Nephron progenitor cell (in vitro differentiated cells): ENCODE measurements at places on chromosomes 1 and 21.
A peak's percentile ranks its signal among the peaks of the same experiment; 100 is the strongest.

- no peak for DNase-seq
Observed at GRCh38 chr1:88608139-88608943, 75.7 kb upstream of the PKN2 start.

- DNase-seq = peak; percentile 28
Observed at GRCh38 chr1:160354388-160354985, 11.3 kb downstream of the NCSTN start.

GRCh38 chr1:46582972-46583371, 21.1 kb downstream of the MKNK1 start:
- DNase-seq = no peak

DNA sequence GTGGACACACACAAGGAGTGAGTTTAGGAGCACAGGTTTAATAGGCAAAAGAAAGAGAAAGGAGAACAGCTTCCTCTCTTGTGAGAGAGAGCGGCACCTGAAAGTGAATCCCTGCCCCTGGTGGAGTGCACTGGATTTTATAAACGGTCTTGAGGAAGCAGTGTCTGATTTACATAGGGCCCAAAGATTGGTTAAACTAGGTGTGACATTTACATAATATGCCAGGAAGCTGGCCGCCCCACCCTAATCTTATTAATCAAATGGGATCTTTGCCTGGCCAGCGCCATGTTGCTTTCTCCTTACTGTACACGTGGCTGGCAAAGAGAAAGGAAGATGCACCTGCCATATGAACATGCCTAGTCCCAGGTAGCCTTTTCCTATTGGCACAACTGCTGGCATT, 38.7 kb downstream of the CFH start:
- DNase-seq = no peak

- DNase-seq = no peak
Observed at GRCh38 chr1:32116531-32116930, 8.7 kb downstream of the KPNA6 start.

GRCh38 chr1:228510803-228511413, 23.7 kb downstream of the RNF187 start:
- DNase-seq = no peak

- DNase-seq = peak; percentile 62
Observed at GRCh38 chr21:17513214-17514123, 626 bp downstream of the CXADR start.

- no peak for DNase-seq
Observed at GRCh38 chr1:38613996-38614395, 245.6 kb downstream of the RRAGC start.

GRCh38 chr1:219405531-219406331, 207.2 kb downstream of the ZC3H11B start:
- no peak for DNase-seq

DNA sequence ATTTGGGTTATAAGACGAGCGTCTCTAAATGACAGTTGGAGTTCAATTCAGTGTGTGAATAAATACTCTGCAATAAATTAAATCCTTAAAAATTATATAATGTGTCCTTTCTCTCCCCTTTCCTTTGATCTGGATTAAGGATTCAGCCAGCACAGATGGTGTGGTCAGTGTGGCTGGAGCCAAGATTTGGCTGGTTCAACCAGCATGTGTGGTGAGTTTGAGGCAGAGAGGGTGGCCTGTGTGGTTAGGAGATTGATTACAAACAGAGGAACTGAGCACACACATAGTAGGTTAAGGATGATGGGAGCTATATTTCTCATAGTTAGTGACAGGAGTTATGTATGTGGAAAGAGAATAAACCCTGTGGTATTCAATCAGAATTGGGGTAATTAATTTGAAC, 14.2 kb upstream of the AMIGO1 start:
- no peak for DNase-seq

- no peak for DNase-seq
Observed at GRCh38 chr21:28069450-28069923, 923.2 kb downstream of the LTN1 start.

DNA sequence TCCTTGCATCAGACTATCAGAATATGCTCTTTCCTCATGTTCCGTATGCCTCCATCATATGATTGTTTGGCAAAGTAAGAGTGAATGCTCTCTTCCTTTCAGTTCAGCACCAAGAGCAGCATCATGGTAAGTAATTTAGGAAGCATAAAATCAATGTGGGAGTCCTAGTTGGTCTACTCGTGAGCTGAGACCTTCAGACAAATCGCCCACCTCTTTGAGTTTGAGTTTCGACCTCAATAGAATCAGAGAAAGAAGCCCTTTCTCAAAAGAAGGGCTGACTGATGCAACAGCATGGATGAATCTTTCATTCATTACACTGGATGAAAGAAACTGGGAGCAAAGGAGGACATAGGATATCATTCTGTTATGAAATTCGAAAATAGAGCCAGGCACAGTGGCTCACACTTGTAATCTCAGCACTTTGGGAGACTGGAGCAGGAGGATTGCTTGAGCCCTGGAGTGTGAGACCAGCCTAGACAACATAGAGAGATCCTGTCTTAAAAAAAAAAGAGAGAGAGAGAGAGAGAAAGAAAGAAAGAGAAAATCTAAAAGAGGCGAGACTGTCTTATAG, 112.5 kb downstream of the ZC3H11B start:
- DNase-seq = no peak

GRCh38 chr1:119689511-119689910, 22.2 kb upstream of the PHGDH start:
- DNase-seq = no peak

- peak; percentile 13 for DNase-seq
Observed at GRCh38 chr1:161131523-161132409, 701 bp downstream of the DEDD start.

GRCh38 chr1:17880449-17880848, 125.3 kb downstream of the ACTL8 start:
- DNase-seq = no peak

- no peak for DNase-seq
Observed at GRCh38 chr1:54018635-54019034, 649 bp upstream of the LDLRAD1 start.

DNA sequence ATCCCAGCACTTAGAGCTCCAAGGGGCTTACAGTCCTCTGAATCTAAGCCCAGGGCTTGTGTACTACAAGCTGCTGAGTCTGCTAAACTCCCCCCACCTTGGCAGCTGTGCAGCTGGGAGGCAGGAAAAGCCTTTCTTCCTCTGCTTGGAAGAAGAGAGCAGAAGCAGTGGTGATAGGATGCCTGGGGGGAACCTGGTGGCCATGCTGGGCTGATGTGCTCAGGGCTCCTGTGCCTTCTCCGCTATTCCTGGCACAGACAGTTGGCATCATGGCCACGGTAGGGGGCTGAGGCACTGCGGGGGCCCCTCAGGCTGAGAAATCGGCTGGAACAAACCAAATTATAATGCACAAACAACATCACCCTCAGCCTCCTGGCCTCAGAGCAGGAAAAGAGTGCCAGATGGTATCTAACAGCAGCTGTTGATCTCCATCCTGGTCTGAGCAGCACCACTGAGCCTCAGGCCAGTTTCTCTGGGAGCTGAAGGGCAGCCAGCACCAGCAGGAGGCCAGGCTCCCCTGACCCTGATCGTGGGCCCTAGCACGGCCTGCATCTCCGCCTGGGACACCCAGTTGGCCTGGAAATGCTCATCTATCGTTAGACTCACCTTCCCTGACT, 35.8 kb downstream of the ECE1 start:
- DNase-seq = no peak

DNA sequence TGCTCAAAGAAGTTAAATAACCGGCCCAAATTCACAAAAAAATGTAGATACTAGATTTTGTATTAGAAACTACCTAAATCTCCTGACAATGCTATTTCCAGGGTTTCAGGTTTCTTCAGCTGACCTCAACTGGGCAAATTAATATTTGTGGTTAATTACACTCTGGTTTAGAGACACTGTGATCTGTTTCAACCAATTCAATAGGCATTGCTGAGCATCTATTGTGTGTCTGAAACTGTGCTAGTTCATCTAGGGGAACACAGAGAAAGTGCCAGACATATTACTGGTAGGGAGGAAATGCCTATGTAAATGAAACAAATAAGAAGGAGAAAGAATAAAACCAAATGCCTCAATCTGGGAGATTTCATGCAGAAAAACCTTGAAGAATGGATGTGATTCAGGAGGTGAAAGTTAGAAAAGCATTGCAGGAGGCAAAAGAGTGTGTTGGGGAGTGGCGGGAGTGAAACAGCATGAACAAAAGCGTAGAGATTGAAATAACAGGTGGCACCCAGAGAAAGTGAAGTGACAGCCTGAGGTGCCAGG, 51.3 kb upstream of the IVNS1ABP start:
- no peak for DNase-seq

- no peak for DNase-seq
Observed at GRCh38 chr1:17933971-17934370, 173.6 kb upstream of the IGSF21 start.

DNA sequence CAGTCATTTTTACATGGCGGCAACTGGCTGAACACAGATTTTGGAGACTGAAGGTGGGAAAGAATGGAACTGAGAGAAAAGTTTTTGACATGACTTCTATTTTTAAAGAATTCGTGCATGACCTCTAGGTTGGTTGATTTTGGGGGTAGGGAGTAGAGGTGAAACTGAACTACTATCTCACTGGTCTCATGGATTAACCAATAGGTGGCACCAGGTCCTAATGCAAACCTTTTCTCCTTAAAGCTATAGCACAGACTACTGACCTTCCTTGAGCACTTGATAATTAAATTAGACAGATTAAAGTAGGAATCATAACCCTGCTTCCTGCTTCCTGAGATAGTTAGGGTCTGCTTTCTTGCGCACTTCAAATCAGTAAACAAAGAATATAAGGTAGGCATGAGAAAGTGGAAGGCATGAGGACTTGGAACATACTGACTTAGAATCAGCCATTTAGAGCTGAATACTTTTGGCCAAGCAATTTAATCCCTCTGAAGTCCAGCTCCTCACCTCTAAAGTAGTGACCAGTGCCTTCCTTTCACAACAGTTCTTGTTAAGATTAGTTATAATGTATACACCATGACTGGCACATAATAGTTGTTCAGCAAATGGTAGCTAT, 206.0 kb downstream of the CENPF start:
- no peak for DNase-seq

DNA sequence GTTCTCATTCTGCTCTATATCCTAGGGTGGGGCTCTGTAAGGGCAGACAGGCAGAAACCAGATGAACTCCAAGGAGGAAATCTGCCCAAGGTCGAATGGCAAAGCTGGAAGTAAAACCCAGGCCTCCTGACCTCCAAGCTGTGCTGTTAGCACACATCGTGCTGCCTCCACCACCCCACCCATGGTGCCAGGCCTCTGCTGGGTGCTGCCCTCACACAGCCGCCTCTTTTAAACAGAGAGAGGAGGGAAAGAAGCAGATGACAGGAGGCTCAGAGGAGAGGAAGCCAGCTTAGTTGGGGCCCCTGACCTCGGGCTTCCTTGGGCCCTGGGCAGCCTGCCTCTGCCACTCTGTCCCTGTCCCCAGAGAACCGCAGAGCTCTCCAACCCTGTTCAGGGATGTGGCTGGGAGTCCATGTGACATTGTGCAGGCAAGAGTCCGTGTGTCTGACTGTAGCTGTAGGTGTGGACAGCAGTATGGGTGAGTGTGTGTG, 1.1 kb downstream of the SYNC start:
- DNase-seq = no peak

- no peak for DNase-seq
Observed at GRCh38 chr1:61295818-61296537, 213.6 kb downstream of the NFIA start.

- DNase-seq = no peak
Observed at GRCh38 chr1:209103092-209103491, 480.4 kb upstream of the CAMK1G start.

- no peak for DNase-seq
Observed at GRCh38 chr1:85411567-85412305, 53.2 kb downstream of the DDAH1 start.

DNA sequence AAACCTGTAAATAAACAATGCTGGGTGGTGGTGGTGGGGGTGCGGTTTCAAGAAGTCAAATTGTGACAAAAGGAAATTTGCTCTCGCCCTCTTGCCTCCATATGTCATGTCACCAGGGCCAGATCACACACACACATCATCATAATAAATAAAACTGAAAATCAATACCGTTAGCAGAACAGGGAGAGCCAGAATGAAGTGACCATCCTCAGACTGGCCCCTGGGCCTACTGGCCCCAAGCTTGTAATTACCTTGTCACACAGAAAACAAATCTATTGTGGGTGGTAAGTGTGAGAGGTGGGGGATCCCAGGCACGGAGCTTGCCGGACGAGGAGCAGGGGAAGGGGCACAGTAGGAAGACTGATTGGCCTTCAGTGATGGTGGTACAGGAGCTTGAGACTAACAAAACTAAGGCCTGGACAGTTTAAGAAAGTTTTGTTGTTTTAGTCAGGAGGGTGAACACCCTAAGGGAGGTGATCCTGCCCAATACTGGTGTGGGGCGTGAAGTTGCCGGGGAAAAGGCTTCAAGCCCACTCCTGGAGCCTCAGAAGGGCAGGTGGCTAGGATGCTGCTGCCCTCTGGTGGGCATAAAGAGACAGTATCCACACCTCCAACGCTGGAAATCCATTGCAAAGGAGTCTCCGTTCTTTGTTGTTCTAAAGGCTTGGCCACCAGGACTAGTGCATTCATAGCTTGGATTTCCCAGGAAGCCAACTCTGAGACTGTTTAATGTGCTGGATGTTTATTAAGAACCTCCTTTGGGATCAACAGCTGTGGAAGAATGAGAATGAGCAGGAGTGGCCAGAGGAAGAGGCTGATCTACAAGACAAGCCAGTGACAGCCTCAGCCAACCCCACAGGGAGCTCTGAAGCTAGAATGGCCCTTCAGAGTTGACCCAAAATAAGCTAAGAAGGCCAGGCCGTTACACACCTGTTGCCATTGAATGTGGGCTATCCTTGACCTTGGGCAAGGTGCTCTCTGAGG, 8.1 kb upstream of the C1orf216 start:
- peak; percentile 62 for DNase-seq

DNA sequence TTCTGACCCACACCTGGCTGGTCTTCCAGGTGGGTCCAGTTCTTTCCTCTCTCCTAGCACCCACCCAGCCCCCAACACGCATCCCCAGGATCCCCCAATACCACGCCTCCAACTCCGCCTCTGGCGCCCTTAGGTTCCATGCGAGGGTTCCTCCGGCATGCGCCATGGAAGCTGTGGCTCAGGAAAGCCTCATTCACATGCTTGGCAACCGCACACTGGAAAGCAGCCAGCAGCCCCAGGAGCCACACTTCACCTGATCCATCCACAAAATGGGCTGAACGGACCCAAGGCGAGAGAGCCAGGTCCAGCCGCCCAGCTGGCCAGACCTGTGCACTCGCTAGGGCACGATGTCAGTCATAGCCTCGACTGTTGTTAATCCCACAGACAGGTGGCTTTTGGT, 161.2 kb downstream of the PSMG1 start:
- DNase-seq = no peak
